ENCODE measurements at places on chromosomes 12 and 14.

DNA sequence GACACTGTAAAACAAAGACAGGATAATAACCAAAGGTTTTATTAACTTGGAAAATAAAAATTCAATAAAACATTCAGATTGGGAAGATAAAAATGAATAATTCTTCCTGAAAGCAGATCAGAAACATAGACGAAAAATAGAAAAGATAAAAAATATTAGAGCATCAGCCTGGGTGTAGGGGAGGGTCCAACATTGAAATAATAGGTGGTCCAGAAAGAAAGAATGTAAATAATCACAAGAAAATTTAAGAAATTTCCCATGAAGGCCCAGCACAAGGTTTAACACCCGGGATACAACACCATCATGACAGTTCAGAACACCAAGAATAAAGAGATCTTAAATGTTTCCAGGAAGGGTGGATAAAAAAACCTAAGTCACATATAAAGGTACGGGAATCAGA, 31.1 kb upstream of the DICER1 start:
- DNase-seq: no peak

- no peak for DNase-seq
These were observed 69.7 kb downstream of the LRP6 start for GRCh38 chr12:12197128-12197527.

- no peak for DNase-seq
These were observed 42.0 kb downstream of the AREL1 start for GRCh38 chr14:74670726-74671411.

GRCh38 chr12:18345021-18345735, 83.9 kb downstream of the PIK3C2G start:
- DNase-seq: no peak

- DNase-seq: no peak
These were observed 41.8 kb downstream of the CACNA1C start for GRCh38 chr12:2094597-2094996.

DNA sequence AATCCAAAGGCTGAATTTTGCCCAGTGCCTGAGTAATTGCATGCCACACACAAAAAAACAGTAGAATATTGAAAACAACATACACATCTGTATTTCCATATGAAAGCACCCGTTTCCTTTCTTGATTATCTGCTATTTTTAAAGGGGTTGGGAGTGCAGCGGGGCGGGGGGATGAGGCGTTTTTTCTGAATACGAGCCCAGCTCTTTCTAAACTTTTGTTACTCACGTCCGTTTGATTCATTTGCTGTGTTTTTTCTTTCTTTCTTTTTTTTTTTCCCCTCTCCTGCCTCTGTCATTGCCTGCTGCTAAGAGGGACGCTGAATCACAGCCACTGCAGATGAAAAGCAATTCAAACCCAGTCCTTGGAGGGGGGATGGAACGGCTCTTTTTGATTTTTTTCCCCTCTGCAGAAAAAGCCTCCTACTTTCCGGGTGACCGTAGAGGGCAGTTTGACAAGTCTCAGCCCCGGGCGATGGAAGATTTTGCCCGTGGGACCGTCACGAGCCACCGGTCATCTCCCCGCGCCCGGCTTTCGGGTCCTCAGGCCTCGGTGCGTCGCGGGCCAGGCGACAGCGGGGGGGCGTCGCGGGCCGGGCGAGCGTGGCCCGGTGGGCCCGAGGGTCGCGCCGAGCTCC, 572 bp upstream of the RASSF8 start:
- DNase-seq: no peak

- DNase-seq: no peak
These were observed 126.1 kb downstream of the SLC38A6 start for GRCh38 chr14:61106959-61107641.

DNA sequence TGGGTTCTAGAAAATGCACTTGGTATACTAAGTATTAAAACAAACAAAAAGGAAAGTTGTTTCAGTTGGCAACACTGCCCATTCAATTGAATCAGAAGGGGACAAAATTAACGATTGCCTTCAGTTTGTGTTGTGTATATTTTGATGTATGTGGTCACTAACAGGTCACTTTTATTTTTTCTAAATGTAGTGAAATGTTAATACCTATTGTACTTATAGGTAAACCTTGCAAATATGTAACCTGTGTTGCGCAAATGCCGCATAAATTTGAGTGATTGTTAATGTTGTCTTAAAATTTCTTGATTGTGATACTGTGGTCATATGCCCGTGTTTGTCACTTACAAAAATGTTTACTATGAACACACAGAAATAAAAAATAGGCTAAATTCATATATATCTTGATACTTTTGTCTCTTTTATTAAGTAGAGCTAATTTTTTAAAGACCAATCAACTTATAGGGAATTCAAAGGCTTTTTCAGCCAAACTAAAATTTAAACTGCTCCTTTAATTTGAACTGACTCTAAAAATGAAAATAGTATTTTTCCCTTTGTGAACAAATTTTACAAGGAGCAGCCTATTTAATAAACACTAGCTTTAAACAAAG, 2.8 kb downstream of the FOXG1 start:
- no peak for DNase-seq

DNA sequence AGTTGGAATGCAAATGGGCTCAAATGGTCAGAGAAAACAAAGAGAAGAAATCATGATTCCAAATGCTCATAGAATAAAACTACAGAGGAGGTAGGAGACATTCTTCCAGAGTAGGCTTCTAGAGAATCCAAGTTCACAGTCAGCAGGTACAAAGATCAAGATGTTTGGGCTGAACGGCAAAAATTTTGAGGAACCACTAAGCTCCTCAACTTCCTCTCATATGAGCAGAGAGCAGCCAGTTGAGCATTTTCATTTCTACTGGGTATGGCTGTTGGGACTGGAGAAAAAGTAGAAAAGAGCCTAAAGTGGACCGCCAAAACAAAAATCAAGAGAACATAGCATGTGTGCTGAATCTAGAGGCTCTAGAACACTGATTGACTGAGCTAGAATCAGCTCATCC, 73.8 kb upstream of the ARID2 start:
- DNase-seq: no peak

DNA sequence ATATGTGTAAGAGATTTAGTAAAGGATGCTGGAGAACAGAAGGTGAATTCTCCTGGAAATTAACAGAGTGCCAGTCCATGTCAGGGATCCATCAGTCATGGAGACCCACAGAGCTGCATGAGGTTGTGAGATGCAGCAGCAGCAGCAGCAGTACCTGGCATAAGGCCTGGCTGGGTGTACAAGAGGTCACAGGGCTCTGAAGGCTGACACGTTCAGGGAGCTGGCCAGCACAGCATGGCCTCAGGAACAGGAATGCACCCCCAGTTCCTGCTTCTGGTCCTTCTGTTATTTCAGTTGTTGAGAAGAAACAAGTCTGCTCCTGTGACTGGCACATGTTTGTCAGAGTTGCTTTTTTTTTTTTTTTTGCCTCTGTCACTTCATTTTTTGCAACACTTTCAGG, 210.8 kb downstream of the CNTN1 start:
- DNase-seq: no peak

DNA sequence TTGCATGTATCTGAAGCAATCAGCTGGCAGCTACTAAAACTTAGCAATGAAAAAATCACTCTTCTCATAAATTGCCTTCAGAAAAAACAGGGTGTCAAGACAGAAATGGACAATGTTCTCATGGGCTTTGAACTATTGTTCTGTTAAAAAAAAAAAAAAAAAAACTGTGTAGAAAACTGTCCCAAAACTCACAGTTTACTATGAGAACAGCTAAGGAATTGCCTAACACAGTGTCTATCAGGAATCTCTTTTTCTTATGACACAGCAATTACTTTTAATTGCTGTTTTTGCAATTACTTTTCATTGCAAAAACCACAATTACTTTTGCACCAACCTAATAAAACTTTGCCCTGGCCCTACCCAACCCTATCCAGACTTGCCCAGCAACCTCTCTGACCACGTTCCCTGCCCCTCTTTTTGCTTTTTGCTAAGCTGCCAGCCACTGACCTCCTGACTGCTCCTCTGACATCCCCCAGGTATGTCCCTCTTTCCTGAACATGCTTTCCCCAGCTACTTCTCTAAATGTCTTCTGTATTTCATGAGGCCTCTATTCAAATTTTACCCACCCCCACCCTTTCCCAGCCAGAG, 68.0 kb upstream of the SLCO1C1 start:
- DNase-seq: no peak

- DNase-seq: no peak
These were observed 24.7 kb upstream of the OR6J1 start for GRCh38 chr14:22668863-22669262.

DNA sequence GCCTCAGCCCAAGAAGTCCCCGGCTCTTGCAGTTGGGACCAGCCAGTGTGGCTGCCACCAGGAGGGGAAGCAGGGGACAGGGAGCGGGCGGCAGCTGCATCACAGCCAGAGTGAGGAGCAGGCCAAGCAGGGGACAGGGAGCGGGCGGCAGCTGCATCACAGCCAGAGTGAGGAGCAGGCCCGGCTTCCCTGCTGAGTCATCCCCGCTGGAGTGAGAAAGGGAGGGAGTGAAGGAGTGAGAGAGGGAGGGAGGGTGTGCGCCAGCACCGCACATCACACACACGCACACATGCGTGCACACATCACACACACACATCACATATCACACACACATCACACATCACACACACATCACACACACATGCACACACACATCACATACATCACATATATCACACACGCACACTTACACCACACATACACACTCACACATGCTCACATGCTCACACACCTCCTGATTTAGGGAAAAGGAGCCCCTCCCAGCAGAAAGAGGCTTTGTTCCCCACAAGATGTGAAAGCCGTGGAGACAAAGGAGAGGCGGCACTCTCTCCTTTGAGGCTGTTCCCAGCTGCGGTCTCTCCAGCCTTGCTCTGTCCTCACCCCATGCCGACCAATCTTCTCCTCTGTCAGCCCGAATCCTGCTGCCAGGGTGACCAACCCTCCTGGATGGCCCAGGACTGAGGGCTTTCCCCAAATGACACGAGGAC, 16.7 kb upstream of the ZDHHC22 start:
- peak; percentile 77 for DNase-seq

DNA sequence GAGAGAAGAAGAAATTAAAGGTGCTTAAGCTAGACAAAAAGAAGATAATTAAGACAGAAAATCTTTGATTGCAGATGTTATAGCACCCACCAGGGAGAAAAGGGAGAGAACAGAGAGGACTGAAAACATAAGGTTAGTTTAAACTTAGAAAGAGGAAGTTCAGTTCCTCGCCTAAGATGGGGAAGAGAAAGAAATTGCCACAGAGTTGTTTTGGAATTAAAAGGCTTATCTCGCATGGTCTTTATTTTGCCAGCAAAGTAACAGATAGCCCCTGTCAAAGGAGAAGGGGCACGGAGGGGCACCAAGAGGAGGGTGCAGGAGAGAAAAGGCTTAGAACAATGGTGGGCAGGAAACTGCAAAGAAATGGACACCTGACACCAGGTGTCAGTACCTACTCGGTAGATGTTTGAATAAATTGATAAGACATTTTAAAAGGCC, 17.8 kb upstream of the OXA1L start:
- DNase-seq: no peak

DNA sequence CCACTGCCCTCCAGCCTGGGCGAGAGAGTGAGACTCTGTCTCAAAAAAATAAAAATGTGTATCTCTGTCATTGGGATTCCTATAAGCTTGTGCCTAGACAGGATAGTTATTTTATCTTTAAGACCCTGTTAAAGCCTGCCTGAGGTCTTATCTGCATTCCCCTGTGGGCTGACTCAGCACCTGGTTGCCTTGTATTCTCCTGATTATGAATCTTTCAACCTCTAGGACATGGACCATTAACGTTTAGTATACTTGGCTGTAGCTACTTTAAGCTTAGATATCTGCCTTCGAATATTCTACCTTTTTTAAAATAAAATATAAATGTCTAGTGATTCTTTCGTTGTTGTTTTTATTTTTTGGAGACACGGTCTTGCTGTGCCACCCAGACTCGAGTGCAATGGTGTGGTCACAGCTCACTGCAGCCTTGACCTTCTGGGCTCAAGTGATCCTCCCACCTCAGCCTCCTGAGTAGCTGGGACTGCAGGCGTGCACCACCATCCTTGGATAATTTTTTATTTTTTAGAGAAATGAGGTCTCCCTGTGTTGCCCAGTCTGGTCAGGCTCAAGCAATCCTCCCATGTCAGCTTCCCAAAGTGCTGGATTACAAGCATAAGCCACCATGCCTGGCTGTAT, 41.3 kb downstream of the RESF1 start:
- no peak for DNase-seq

- no peak for DNase-seq
These were observed 26.2 kb upstream of the CHPT1 start for GRCh38 chr12:101671157-101671791.

GRCh38 chr14:36256126-36256801, 64.2 kb downstream of the MBIP start:
- DNase-seq: no peak

- no peak for DNase-seq
These were observed 231.4 kb upstream of the DDHD1 start for GRCh38 chr14:53384536-53384935.

DNA sequence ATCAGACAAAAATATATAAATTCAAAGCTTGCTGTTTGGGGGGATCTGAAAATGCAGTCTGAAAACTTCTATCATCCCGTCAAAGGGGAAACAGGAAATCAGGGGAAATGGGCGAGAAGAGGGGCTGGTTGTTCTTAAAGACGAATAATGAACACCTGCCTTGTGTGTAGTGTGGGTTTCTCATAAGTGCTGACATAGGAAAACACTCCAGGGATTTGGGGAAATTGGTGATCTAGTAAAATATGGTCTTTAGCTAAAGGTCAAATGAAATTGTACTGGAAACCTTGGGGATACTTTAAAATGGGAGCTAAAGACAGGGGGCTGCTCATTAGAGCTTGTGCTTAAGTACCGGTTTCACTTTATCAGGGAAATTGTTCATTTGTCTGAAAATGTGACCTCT, 39.6 kb upstream of the PIK3C2G start:
- DNase-seq: no peak

- no peak for DNase-seq
These were observed 581.7 kb downstream of the DIO2 start for GRCh38 chr14:79629411-79630287.

GRCh38 chr14:77324289-77324688, 3.5 kb downstream of the GSTZ1 start:
- no peak for DNase-seq

GRCh38 chr12:112924986-112925385, 13.3 kb upstream of the OAS3 start:
- DNase-seq: no peak

- DNase-seq: peak; percentile 98
These were observed 20.1 kb downstream of the TPCN1 start for GRCh38 chr12:113241191-113242025.

DNA sequence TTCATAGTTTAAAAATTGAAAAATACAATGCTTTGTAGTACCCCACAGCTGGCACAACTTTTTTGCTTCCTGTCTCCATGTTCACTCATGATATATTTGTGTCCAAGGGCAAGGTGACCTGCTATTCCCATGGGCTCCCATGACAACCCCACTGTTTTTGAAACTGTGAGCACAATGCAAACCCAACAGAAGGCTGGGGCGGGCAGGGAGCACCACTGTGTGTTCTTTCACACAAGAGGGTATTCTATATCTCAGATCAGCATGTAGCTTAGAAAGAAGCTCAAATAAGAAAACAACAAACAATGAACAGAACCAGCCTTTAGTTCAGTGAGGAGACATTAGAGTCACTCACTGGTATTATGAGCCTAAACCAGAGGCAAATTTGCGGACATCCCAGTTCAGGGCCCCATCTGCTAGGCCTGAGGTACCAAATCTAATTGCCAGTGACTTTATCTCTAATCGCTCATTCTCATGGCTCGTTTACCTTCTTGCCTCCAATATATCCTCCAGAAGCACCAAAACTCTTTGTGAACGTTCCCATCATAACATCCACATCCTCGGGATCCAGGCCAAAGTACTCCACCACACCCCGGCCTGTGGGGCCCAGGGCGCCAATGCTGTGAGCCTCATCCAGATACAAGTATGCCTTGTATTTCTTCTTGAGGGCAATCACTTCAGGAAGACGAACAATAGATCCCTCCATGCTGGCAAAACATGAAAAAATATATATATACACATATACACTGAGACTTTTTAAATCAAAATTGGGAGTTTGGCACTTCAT, 56.4 kb upstream of the ISM2 start:
- no peak for DNase-seq
